ENCODE measurements at places on chromosomes 1 and 21.

GRCh38 chr1:3258386-3259003 is 189.5 kb downstream of the PRDM16 start:
- no peak for DNase-seq

DNA sequence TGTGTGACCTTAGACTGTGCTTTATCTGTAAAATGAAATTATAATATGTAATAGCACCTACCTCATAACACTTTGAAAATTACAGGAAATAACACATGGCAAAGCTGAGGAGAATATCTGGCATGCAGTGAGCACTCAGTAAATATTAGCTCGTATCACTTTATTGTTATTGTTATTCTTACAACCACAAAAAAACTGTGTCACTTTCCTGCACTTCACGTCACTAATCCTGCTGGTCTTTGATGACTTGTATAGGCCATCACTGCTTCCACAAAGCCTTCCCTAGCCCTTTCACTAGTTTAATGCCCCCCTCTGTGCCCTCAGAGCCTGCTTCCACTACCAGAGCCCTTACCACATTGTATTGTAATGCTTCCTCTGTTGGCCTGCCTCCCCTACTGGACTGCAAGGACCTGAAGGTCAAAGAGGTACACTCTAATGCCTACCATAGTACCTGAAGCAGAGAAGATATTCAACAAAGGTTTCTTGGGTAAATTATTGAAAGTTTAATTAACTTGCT is 231.6 kb downstream of the NFIA start:
- no peak for DNase-seq

- no peak for DNase-seq
Observed at GRCh38 chr21:37927711-37928110, 11.5 kb upstream of the KCNJ6 start.

GRCh38 chr1:168531615-168532345 is 12.0 kb downstream of the XCL2 start:
- DNase-seq, result no peak

DNA sequence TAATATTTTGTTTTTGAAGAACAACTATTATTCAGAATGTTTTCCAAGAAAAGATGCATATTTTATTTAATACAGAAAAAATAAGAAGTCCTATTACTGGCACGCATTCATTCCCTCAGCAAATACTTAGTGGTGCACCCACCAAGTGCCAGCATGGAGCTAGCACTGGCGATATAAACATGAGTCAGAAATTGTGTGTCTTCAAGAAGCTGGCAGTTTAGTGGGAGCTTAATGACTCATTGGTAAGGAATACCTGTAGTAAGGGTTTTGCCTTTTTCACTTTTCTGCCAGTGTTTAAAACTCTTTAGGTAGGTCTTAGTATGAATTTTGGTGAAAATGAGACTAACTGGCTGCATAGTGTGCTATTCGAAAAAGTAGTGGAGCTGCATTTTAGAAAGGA is 6.3 kb downstream of the MAGI3 start:
- no peak for DNase-seq

- DNase-seq, result no peak
Observed at GRCh38 chr1:182766881-182767645, 22.5 kb upstream of the NPL start.

- no peak for DNase-seq
Observed at GRCh38 chr1:117365350-117366176, 1.7 kb upstream of the MAN1A2 start.

- no peak for DNase-seq
Observed at GRCh38 chr1:235391874-235392273, 24.6 kb downstream of the TBCE start.

GRCh38 chr1:233759665-233760064 is 144.8 kb upstream of the SLC35F3 start:
- no peak for DNase-seq

DNA sequence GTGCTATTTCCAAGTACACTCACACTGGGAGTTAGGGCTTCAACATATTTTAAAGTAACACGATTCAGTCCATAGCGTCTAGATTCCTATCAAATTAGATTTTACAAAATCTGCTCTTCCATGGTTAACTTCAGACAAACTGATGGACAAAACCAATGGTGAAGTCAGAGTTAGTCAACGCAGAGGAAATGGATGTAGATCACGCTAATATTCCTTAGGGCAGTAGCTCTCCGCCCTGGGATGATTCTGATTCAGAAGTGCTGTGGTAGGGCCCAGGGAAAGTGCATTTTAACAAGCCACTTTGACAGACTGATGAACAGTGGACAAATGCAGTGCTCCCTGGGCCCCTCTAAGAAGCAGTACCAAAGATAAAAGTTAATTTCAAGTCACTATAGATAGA is 83.2 kb downstream of the HIVEP3 start:
- no peak for DNase-seq

DNA sequence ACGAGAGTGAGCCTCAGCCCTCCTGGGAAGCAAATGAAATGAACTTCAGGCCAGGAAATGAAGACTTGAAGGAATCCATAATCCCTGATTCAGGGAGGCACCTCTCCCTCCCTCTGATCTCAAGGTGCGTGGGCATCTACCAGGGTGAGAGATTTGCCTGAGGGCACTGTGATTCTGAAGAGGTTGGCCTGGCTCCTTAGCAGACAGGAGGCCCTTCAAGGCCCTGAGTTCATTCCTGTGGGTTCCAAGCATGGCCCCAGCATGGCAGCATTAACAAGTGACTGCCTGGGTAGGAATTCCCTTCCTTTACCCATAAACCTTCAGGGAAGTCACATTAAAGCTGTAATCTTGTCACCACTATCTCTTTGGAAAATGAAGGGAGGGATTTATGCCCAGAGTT is 29.8 kb upstream of the IFNGR2 start:
- no peak for DNase-seq

GRCh38 chr1:43292216-43292615 is 6.8 kb upstream of the C1orf210 start:
- DNase-seq, result no peak

- no peak for DNase-seq
Observed at GRCh38 chr1:225738763-225739162, 38.9 kb upstream of the SRP9 start.

DNA sequence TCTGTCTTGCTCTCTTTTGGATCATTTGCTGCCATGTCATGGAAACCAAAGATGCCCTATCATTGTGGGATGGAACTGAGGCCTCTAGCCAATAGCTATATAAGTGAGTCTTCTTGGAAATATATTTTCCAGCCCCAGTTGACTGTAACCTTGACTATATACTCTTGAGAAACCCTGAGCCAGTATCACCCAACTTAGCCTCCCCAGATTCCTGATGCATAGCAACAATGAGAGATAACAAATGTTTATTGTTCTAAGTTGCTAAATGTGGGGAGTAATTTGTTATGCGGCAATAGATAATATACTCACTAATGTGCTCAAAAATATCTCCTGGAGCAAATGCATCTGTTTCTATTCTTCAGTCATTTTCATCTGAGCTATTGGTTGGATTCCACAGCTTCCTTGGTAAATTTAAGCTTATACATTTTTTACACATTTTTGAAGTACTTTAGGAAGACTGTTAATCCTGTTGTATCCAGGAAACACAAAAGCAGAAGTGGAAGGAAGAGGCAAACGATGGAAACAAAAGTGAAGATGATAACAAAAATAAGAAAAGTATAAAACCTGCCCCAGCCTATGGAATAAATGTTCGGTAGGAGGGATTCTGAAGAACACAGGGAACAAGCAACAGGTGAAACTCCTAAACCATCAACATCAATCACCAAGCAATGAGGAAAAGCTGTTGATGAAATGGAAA is 6.3 kb upstream of the SRRM1 start:
- DNase-seq, result no peak

DNA sequence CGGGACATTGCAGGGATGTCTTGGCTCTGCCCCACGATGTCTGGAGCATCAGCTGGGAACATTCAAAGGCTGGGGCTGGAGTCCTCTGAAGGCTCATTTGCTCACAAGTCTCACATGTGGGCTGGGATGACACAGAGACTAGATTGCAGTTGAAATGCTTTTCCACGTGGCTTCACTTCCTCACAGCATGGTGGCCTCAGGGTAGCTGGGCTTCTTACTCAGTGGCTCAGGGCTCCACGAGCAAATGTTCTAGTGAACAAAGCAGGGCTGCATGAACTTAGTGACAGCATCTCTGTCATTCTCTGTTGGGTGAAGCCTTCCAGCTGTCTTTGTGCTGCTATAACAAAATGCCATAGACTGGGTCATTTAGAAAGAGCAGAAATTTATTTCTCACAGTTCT is 247.0 kb upstream of the POU3F1 start:
- DNase-seq, result no peak

GRCh38 chr1:8704866-8705506 is 112.5 kb downstream of the RERE start:
- DNase-seq, result no peak

DNA sequence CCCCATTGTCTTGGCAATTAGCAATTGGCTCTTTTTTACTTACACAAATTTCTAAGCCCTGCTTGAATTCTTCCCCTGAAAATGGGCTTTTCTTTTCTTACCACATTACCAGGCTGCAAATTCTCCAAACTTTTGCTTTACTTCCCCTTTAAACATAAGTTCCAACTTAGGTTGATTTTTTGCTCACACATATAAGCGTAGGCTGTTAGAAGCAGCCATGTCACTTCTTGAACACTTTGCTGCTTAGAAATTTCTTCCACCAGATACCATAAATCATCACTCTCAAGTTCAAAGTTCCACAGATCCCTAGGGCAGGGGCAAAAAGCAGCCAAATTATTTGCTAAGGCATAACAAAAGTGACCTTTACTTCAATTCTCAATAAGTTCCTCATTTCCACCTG is 35.4 kb upstream of the KCNH1 start:
- no peak for DNase-seq

GRCh38 chr1:177080564-177080963 is 83.9 kb downstream of the ASTN1 start:
- DNase-seq, result no peak

DNA sequence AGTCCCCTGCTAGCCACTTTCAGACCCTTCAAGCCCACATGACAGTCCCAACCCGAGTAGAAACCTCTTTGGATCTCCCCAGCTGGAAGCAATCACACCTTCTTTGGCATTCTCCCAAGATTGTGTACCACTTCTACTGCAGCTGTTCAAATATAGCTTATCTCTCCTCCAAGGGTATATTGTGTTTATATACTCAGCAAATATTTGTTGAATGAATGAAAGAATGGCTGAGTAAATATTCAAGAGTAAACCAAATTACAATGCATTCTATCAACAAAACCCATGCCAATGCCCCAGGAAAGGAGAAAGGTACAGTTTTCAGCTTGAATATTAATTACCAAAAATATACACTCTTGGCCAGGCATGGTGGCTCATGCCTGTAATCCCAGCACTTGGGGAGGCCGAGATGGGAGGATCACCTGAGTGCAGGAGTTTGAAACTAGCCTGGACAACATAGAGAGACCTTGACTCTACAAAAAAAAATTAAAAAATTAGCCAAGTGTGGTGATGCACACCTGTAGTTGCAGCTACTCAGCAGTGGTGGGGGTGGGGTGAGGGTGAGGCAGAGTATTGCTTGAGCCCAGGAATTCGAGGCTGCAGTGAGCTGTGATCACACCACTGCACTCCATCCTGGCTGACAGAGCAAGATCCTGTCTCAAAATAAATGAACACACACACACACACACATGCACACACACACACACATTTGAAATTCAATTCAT is 68.5 kb downstream of the NIBAN1 start:
- no peak for DNase-seq
